Muscle of arm (tissue), 14 donors: ENCODE measurements at places on chromosomes 3 and 15. TPM values are rescaled to one million over a fixed set of nuclear protein-coding genes. Genes with fewer than 3 reads are reported as not detected.

AADAC gene
- polyA plus RNA-seq = 0.20 TPM

GRCh38 chr3:1195947-1196346 lies 103.1 kb downstream of the CNTN6 start:
- DNase-seq = no peak

GRCh38 chr15:94335616-94336015 lies 104.3 kb downstream of the MCTP2 start:
- no peak for DNase-seq

PRSS50 gene
- polyA plus RNA-seq = not detected

GRCh38 chr3:179304605-179305004 lies 18.2 kb upstream of the ZNF639 start:
- DNase-seq = no peak

KCNH8 gene
- 0.21 TPM for polyA plus RNA-seq

SLC24A5 gene
- polyA plus RNA-seq = not detected

DNA sequence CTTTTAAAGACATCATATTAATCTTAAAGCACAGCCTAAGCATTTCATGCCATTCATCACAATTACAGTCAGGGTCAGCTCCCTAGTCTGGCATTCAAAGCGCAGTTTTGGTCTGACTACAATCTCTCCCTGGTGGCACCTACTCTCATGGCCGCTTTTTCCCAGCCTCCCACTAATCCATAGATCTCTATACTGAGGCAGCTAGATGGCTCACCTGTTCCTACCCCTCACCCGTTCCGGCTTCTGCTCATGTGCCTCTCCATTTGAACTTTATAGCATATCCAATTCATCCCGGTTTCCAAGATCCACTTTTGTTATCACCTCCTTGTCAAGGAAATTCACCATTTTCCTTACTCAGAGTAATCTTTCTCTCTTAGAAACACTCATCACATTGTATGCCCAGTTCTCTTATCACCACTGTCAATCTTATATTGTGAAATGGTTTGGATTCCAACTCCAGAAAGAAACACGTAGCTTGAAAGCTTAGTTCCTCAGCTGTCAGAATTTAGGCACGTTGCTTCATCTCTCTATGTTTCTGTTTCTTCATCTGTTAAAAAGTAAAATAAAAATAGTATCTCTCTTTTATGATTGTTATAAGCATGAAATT lies 220.0 kb upstream of the UBE2E2 start:
- no peak for DNase-seq

- DNase-seq = peak; percentile 44
Measured at GRCh38 chr3:67109651-67110204, 111.6 kb downstream of the KBTBD8 start.

CHRNA3 gene
- polyA plus RNA-seq = 0.48 TPM

DNA sequence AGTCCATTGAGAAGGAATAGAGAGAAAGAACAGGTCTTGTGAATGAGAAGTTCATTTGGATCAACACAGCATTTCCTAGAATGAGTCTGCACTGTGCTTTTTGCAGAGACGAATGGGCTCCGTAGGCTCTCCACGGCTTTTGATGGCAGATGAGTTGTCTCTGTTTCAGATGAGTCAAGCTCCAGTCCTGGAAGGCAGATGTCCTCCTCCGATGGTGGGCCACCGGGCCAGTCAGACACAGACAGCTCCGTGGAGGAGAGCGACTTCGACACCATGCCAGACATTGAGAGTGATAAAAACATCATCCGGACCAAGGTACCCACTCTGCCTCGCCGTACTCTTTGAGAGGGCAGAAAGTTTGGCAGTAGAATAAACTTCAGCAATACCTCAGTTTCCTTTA lies 70.5 kb downstream of the SIDT1 start:
- DNase-seq = no peak

MAPKAPK3 gene
- 30.1 TPM for polyA plus RNA-seq

FBXO40 gene
- polyA plus RNA-seq = 3.8 TPM

CHST14 gene
- polyA plus RNA-seq = 29.3 TPM

ZNF385D gene
- 36.6 TPM for polyA plus RNA-seq

- peak; percentile 73 for DNase-seq
Measured at GRCh38 chr3:151282921-151283320, 4.6 kb upstream of the P2RY14 start.

- DNase-seq = no peak
Measured at GRCh38 chr3:23793528-23794134, 12.1 kb upstream of the UBE2E1 start.

DNA sequence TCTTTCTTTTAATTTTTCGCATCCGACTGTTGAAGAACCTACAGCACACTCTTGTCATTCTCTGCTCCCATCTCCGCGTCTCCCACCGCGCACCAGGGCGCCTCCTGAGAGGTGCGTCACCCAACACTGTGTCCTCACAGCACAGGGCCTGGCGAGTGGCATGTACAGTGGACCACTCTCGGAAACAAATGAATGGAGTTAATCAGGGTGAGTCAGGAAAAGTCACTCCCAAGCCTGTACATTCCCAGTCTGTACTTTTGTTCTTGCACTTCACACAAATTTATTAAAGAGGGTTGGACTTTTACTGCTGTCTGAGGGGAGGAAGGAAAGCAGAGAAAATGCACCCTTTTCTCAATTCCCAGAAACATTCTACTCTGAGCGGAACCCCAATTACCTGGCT lies 625 bp downstream of the COL6A6 start:
- peak; percentile 41 for DNase-seq

- DNase-seq = no peak
Measured at GRCh38 chr15:35886765-35887164, 340.8 kb upstream of the DPH6 start.

DNA sequence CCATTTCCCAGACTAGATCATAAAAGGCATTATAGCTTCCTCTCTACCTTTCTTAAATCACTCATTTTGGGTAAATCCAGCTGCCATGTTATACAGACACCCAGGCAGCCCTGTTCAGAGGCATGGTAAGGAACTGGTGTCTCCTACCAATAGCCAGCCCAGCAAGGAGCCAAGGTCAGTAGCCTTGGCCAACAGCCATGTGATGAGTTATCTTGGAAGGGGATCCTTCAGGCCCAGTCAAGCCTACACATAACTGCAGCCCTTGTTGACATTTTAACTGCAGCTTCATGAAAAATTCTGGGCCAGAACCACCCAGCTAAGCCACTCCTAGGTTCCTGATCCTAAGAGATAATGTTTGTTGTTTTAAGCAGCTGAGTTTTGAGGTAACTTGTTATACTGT lies 29.0 kb upstream of the ZMAT3 start:
- peak; percentile 0 for DNase-seq

DNA sequence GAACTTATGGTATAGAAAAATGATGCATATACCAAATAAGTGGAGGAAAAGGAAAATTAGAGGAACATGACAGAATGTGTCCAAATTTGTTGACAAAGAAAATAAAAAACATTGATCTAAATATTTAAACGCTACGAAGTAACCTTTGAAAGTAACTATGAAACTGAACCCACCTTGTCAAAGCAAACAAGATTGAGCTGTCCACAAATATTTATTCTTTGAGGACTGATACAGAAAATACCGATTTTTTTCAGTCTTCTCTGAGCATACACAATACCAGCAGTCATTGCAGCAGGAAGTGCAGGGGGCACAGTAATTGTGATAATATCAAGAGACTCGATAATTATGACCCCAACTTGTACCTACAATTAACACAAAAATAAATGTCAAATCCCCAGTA lies 40.0 kb downstream of the ATP13A3 start:
- DNase-seq = no peak

GRCh38 chr15:95921404-95921803 lies 409.1 kb upstream of the NR2F2 start:
- DNase-seq = no peak

MAP4 gene
- polyA plus RNA-seq = 408 TPM

GRCh38 chr3:53171064-53171418 lies 10.0 kb downstream of the PRKCD start:
- no peak for DNase-seq

MANF gene
- polyA plus RNA-seq = not detected

PRR20G gene
- polyA plus RNA-seq = not detected

- DNase-seq = no peak
Measured at GRCh38 chr3:169552533-169552932, 111.0 kb downstream of the MECOM start.

GRCh38 chr15:26882112-26882511 lies 15.2 kb downstream of the GABRA5 start:
- no peak for DNase-seq

GRCh38 chr3:163671201-163671600 lies 1407.1 kb downstream of the SI start:
- no peak for DNase-seq

GRCh38 chr15:71802770-71803169 lies 7.6 kb upstream of the NR2E3 start:
- DNase-seq = no peak

WNT7A gene
- polyA plus RNA-seq = not detected

DNA sequence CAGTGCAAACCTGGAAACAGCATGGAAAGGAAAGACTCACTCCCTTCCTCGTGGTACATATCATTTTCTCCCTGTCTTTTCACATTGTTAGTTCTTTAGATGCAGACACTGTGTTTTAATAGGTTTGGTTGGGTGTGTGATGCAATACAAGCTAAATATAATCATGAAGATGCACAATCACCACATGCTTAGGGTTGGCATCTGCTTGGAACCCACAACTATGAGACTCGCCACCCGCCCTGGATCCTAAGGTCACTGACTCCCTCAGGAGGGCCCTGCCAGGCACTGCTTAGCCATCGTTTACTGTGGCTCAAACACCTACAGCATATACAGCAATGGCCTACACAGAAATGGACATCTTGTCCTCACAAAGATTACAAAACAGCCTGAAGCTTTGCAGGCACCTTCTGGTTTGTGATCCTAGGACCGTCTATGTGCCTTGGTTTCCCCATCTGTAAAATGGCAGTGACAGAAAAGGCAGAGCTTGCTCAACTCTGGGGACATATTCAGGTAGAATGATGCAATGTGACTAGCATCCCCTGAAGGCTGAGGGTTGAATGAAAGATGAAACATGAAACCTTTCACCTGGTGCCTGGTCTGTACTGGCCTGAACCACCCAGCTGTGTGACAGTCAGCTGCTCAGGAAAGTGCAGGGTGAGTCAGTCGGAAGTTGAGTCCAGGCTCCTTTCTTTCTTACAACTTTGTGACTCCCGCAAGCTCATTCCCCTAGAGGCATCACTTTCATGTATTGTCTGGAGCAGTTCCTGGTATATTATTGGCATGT lies 123.6 kb upstream of the PFN2 start:
- no peak for DNase-seq

DNA sequence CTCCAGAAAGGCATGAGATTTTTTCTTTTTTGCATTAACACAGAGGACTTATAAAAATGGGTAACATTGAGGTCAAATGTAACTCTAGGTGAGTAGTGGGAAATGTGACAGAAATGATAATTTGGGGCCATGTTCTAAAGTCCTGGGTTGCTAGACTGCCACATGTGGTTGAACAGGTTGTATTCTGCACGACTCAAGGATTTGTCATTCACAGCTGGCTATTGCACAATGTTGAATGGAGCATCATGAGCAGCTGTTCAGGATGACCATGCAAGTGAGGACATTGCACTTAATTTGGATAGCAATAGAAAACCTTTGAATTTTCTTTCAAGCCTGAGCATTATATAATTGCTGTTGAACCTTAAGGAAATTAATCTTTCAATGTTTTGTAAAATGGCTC lies 396.6 kb downstream of the NAALADL2 start:
- peak; percentile 57 for DNase-seq

DNA sequence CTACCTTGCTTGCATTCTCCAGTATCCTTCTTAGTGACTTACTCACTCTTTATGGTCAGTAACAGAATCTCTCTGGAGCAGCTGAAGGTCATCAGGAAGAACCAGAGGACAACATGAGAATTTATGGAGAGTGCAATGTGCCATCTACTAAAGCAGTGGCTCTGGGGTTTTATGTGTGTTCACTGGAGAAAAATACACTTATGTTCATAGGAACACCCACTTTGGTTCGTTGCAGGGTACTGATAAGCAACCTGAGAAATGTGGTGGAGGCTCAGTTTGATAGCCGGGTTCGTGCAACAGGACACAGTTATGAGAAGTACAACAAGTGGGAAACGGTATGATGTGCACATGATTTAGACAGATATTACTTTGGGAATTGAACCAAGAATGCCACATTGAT lies 12.8 kb downstream of the CPB1 start:
- no peak for DNase-seq

DNA sequence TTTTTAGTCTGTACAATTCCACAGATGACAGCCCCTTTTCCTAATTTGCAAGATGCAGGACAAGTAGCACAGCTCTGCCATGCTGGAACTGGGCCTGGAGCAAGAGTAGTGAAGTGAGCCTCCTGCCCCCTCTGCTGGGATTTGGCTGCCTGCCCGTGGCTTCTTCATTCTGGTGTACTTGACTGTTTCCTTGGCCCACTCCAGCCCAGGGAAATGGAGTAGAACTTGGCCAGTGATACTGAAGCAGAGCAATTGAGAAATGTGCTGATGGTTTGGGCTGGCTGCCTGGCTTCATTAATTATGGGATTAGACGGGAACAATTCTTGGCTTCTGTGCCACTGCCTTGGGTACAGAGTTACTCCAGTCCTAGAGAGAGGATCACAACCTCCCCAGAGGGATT lies 2.8 kb downstream of the GPD1L start:
- peak; percentile 51 for DNase-seq
